ENCODE measurements at places on chromosomes 7 and 10.

GRCh38 chr7:25359471-25360059 is 131.3 kb upstream of the NPVF start:
- no peak for DNase-seq

- no peak for DNase-seq
Observed at GRCh38 chr7:128827971-128828711, 2.1 kb upstream of the FLNC start.

GRCh38 chr10:102396317-102396650 is 779 bp downstream of the NFKB2 start:
- DNase-seq = no peak

- DNase-seq = no peak
Observed at GRCh38 chr10:11655836-11656235, 44.4 kb upstream of the USP6NL start.

GRCh38 chr7:141354251-141354650 is 197.0 kb upstream of the AGK start:
- DNase-seq = no peak

DNA sequence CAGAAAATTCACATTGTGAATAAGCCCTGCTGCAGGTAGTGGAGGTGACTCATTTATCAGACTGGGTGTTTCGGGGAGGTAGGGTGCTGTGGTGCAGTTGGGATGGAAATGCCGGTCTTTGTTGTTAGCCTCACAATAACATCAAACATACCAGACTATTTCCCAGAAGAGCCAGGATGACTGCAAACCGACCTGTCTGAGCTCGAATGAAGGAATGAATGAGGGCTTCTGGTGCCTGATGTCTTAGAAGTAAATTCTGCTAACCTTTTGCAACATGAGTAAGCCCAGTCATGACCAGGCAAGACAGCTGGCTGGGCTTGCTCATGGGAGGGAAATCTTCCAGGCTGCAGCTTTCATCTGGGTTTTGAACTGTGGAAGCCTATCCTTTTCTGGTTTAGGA is 2.4 kb upstream of the VDAC2 start:
- DNase-seq = peak; percentile 89

DNA sequence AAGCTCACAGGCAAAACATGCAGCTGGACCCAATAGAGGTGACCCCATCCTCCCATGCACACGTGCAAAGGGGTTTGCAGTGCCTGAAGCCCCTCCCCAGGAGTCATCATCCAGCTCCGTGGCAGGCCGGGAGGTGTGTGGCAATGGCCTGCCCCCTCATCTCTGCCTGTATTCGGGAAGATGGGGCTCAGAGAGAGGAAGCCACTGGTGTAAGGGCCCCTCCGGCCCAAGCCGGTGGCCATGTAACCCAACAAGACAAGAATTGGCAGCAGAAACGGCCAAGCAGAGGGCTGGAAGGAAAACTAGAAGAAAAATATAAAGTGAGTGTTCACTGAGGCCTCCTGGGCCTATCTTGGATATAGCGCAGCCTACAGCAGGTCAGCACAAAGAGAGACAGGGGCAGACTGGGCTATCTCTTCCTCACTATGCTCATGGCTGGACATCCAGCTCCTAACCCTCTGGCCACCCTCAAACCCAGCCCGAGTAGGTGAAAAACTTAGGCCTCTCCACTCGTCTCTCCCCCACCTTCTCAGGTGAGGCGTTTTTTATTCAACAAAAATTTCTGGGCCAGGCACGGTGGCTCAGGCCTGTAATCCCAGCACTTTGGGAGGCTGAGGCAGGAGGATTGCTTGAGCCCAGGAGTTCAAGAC is 158.1 kb downstream of the CCDC3 start:
- DNase-seq = no peak

- DNase-seq = no peak
Observed at GRCh38 chr10:13633689-13634088, 46.9 kb downstream of the PRPF18 start.

GRCh38 chr10:58212622-58213021 is 55.1 kb downstream of the IPMK start:
- no peak for DNase-seq

GRCh38 chr10:72625276-72625607 is 637 bp downstream of the MICU1 start:
- no peak for DNase-seq

DNA sequence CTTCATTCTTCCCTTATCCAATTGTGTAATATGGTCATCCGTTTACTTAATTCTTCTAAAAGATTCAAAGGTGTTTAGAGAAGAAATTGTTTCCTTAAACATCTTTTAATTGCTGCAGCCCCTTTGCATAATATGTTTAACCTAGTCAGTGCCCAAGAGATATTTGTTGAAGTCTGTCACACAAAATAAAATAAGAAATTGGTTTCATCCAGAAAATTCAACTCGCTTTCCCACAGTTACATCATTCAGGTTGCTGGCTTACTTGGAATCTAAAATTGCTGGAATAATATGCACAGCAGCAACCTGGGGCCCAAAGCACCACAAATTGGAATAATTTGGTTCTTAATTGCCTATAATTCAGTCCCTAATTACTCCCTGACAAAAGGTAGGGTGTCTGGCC is 155.1 kb upstream of the ETV1 start:
- no peak for DNase-seq

GRCh38 chr7:41824284-41824683 is 121.4 kb upstream of the INHBA start:
- no peak for DNase-seq

DNA sequence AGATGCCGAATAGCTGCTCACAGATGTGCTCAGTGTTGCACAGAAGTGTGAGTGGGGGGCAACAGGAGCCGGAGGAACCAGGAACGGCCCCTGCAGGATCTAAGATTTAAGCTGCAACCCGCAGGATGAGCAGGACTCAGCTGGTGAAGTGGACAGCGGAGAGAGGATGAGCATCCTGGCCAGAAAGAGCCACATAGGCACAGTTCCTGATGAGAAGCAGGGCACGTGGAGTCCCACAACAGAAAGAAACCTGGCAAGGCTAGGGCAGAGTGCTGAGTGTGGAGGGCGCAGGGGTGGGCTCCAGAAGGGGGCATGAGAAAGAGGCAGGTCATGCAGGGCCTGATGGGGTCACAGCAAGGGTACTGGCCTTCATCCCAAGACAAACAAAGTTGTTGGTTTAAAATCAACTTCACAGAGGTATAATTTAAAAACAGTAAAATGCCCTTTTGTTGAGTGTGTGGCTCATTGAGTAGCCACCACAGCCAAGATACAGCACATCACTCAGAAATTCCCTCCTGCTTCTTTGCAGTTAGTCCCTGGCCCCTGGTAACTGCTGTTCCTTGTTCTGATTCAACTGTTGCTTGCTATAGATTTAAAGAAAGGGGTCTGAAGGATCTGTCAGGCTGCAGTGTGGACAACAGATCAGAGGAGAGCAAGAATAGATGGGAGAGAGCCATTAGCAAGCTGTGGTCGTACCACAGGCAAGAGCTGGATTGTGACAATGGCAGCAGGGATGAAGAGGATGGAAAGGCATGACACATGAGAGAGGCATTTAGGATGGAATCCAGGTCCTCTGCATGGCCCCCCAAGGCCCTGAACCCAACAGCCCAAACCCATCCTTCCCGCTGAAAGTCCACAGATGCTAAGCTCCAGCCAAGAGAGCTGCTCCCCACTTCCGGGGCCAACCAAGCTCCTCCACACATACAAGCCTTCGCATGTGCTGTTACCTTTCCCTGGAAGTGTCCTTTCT is 53.1 kb upstream of the OSBPL3 start:
- DNase-seq = no peak

DNA sequence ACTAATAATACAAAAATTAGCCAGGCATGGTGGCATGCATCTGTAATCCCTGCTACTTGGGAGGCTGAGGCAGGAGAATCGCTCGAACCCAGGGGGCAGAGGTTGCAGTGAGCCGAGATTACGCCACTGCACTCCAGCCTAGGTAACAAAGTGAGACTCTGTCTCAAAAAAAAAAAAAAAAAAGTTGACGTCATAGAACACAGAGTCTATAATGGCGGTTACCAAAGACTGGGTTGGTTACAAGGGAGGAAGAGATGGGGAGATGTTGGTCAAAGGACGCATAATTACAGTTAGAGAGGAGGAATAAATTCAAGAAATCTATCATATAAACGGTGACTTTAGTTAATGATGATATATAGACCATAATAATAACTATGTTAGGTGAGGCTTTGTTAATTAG is 309.7 kb upstream of the HGF start:
- DNase-seq = no peak

- no peak for DNase-seq
Observed at GRCh38 chr10:113666682-113667252, 2.9 kb upstream of the NRAP start.

DNA sequence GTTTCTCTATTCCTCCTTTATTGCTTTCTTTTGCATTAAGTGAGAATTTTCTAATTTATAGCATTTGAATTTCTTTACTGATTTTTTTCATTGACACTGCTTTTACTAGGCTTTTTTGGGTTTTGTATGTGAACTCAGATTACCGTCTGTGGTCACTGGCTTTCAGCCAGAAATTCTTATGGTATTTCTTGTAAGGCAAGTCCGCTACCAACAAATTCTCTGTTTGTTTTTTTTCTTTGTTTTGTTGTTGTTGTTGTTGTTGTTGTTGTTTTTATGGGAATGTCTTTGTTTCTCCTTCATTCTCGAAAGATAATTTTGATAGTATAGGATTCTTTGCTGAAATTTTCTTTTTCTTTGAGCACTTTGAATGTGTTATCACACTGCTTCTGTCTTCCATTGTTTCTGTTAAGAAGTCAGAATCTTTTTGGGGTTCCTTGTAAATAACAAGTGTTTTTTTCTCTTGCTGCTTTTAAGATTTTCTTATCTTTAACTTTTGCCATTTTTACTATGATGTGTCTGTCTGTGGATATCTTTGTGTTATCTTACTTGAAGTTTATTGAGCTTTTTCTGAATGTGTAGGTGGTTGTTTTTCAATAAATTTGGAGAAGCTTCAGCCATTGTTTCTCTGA is 7.2 kb downstream of the NET1 start:
- no peak for DNase-seq

GRCh38 chr10:52486840-52487611 is 172.9 kb downstream of the DKK1 start:
- DNase-seq = peak; percentile 89

DNA sequence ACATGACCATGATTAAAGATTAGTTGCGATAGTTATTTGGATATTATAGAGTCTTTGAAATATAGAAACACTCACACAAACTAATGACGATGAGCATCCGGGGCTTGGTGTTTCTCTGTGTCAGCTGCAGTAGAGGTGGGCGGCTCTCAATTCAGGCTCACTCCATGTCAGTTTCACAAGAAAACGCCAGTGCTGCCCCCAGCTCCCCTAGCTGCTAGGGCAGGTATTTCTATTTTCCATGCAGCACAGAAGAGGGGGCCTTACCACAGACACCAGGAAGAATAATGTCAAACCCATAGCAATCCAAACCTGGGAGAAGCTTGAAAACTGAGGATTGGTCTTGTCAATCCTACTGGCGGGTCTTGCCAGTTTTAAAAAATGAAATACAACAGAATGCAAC is 197.1 kb downstream of the PHTF2 start:
- no peak for DNase-seq

DNA sequence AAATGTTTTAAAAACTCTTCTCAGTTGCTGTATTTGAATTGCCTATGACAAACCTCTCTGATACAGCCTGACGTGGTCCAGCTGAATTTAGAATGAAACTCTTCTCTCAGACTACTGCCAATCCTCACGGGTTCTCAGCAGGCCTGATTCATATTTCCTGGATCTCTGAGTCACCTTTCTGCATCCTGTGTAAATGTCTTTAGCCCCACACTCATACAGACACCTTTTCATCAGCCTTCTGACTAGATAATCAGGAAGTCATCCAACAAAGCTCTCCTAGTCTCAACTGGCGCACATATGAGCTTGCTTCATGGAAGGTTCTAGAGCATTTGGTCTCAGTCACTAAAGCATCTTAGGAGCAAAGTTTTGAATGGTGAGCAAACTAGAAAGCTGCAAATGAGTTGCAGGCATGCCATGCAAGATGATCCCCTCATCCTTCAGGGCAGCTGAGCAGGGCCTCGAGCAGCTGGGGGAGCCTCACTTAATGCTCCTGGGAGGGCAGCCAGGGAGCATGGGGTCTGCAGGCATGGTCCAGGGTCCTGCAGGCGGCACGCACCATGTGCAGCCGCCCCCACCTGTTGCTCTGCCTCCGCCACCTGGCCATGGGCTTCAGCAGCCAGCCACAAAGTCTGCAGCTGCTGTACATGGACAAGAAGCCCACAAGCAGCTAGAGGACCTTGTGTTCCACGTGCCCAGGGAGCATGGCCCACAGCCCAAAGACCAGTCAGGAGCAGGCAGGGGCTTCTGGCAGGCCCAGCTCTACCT is 182.8 kb downstream of the ARHGAP12 start:
- DNase-seq = peak; percentile 85

DNA sequence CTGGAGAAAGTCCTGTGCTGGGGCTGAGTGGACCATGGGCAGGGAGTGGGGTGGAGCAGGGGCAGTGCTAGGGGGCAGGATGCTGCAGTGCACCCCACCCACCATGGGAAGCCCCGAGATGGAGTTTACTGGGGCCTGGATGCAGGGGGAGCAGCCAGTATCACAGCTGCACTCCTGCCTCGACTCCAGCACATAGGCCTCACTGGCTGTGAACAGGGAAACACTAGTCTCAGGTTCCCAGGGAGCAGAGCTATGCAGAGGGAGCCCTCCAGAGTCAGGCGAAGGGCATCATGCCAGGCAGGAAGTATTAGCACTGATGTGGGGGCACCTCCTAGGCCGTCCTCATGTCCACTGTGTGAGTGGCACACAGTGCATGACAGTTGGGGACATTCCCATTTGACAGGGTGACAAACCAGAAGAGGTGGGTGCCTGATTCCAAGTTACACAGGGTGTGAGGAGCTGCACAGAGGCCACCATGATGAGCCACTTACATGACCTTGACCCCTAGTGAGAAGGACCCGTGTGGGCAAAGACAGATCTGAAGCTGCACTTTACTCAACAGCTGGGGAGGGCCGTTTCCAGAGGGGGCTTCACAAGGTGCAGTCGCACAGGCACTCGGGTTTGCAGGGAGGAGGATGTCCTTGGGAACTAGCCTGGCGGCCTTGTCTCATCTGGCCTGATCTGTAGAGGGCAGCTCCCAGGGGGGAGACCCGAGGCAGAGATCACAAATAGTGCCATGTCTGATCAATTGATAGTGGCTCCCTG is 69.9 kb upstream of the LRRC4 start:
- no peak for DNase-seq

- no peak for DNase-seq
Observed at GRCh38 chr7:155652156-155653114, 8.0 kb downstream of the RBM33 start.

DNA sequence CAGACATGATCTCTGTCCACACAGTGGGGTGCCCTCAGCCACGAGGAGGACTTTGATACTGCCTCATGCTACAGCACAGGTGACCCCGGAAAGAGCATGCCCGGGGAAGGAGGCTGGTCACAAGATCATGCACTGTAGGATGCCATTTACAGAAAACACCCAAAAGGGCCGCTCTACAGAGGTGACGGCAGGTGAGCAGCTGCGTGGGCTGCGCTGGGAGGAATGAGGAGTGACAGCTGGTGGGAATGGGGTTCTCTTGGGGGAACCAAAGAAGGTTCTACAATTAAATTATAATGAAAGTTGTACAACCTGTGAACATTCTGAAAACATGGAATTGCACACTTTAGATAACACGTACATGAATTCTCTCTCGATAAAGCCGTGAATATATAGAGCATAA is 12.0 kb downstream of the INTS1 start:
- no peak for DNase-seq

- DNase-seq = no peak
Observed at GRCh38 chr7:84154991-84155781, 39.4 kb downstream of the SEMA3A start.

GRCh38 chr10:90031776-90032175 is 330.4 kb downstream of the KIF20B start:
- no peak for DNase-seq

GRCh38 chr7:76430836-76431235 is 6.1 kb downstream of the ZP3 start:
- no peak for DNase-seq

All from RWPE1 (cell line).